ENCODE measurements at places on chromosomes 2 and 18. TPM values are rescaled to one million over a fixed set of nuclear protein-coding genes. Genes with fewer than 3 reads are reported as not detected.

CERS6 gene
- polyA plus RNA-seq, result 8.0 TPM

NYAP2 gene
- not detected for polyA plus RNA-seq

SLC40A1 gene
- polyA plus RNA-seq, result 0.02 TPM

DNAH7 gene
- 0.06 TPM for polyA plus RNA-seq

GALNT5 gene
- 4.4 TPM for polyA plus RNA-seq

GREB1 gene
- 0.03 TPM for polyA plus RNA-seq

ZNF519 gene
- polyA plus RNA-seq, result 0.85 TPM

SIX3 gene
- not detected for polyA plus RNA-seq

C1GALT1C1L gene
- polyA plus RNA-seq, result not detected

MARCHF7 gene
- polyA plus RNA-seq, result 28.9 TPM

TMEM178A gene
- 0.04 TPM for polyA plus RNA-seq

SAG gene
- not detected for polyA plus RNA-seq

FIGN gene
- polyA plus RNA-seq, result 0.57 TPM

REEP1 gene
- 0.04 TPM for polyA plus RNA-seq

DCDC2C gene
- not detected for polyA plus RNA-seq

SERPINB3 gene
- polyA plus RNA-seq, result 0.58 TPM

DNAJC5G gene
- not detected for polyA plus RNA-seq

D2HGDH gene
- polyA plus RNA-seq, result 13.0 TPM

TPO gene
- not detected for polyA plus RNA-seq

REG1B gene
- not detected for polyA plus RNA-seq

UGT1A3 gene
- 0.58 TPM for polyA plus RNA-seq

NEURL3 gene
- not detected for polyA plus RNA-seq

SETBP1 gene
- 1.1 TPM for polyA plus RNA-seq

CYB5A gene
- polyA plus RNA-seq, result 52.4 TPM

NAT8 gene
- polyA plus RNA-seq, result not detected

CYBRD1 gene
- polyA plus RNA-seq, result 11.1 TPM
